HL-60 (cell line): ENCODE measurements at places on chromosomes 3 and 15.
A peak's percentile ranks its signal among the peaks of the same experiment; 100 is the strongest.

DNA sequence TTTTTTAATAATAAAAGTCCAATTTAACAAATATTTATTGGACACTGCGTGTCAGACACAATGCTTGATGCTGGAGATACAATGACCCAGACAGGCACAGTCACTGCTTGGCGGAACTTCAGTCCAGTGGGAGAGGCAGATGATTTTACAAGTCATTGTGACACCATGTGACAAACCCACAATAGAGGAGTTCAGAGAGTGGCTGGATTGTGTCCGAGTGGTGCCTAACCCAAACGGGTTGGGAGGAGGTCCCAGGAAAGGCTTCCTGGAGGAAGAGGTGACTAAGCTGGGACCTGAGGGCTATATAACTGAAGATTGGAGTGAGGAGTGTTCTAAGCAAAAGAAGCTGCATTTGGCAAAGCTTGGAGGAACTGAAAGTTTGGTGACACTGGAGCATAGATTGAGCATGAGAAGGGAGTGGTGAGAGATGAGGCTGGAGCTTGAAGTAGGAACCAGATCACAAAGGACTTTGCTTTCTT is 41.4 kb downstream of the CRTC3 start:
- no peak for DNase-seq

GRCh38 chr3:116743062-116743461 is 33.5 kb downstream of the TUSC7 start:
- no peak for DNase-seq

DNA sequence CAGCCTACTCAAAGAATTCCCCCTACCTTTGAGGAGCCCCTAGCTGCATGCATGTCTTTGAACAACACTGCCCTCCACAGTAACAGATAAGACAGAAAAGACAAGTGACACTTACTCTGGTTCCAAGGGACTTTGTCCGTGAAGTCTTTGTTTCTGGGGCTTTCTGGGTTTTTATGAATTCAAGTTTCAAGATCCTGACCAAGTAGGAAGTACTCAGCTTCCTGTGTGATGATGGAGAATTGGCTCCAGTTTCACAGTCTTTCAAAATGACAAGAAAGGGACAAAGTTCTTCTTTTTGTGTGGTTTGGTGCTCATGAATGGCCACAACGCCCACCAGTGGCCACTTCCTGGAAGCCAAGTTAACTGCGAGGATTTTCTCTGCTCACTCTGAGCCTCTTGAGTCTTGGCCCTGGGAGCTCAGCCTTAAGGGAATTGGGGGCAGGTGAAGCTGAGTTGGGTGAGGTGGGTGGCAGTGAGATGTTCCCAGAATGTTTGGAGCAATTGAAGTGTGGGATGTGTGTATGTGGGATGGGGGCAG is at the start of gene CCR1:
Gene CCR1, minus strand, starts transcription at position 147 of the 538 bp plus-strand sequence. CDS start 4,000 bp downstream, outside the sequence.
- peak; percentile 65 for DNase-seq

GRCh38 chr3:149879872-149880271 is 66.9 kb downstream of the RNF13 start:
- peak; percentile 69 for DNase-seq

DNA sequence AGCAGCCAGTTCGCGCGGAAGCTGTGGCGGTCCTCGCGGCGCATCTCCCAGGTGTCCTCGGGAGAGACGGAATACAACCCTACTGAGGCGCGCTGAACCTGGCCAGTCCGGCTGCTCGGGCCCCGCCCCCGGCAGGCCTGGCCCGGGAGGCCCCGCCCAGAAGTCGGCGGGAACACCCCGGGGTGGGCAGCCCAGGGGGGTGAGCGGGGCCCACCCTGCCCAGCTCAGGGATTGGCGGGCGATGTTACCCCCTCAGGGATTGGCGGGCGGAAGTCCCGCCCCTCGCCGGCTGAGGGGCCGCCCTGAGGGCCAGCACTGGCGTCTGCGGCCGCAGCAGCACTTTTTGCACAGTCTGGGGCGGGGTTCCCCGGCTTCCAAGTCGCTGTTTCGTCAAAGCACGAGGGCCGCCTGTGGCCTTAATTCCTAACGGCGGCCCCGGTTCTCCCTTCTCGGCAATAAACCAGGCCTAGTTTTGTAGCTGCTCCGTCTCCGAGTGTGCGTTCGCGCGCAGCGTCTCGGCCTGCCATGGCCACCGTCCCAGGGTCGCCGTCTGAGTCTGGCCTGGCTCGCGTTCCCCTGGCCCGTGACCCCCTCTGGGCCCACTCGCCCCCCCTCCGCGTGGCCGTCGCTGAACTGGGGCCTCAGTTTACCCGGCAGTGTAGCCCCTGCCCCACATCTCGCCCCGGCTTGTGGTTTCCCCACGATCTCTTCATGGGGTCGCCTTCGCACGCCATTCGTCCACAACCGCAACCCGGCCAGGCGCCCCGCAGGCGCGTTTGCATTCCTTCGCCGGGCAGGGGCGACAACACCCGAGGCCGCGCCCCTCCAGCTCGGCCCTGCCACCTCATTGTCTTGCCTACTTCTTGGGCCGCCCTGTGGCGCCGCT is 30.0 kb downstream of the NBEAL2 start:
- no peak for DNase-seq

DNA sequence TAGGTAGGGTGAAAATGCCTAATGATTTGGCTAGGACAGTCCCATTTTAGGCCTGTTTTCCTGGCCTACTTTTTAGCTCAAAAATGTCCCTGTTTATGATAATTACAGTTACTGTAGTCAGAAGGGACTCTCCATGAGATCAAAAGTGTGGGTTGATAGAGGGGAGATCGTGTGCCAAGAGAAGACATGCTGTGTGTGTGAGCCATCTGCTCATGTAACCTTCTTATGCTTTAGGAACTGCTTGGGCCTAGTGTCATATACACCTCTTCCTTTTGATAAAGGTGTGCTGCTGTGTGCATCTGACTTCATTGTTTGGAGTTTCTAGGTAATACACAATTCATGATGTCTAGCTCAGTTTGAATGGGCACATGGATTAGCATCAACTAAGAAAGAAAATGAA is 786.5 kb downstream of the PDCD6IP start:
- no peak for DNase-seq

- no peak for DNase-seq
Observed at GRCh38 chr3:138347960-138348753, at the start of gene MRAS. Gene MRAS, plus strand, starts transcription at chr3:138348579. Its CDS starts 24,305 bp downstream, at chr3:138372884.

- DNase-seq = no peak
Observed at GRCh38 chr15:60511351-60512031, 32.5 kb upstream of the ICE2 start.
